Foreskin keratinocyte (primary cell): ENCODE measurements at places on chromosomes 12 and 14.
A peak's percentile ranks its signal among the peaks of the same experiment; 100 is the strongest.

DNA sequence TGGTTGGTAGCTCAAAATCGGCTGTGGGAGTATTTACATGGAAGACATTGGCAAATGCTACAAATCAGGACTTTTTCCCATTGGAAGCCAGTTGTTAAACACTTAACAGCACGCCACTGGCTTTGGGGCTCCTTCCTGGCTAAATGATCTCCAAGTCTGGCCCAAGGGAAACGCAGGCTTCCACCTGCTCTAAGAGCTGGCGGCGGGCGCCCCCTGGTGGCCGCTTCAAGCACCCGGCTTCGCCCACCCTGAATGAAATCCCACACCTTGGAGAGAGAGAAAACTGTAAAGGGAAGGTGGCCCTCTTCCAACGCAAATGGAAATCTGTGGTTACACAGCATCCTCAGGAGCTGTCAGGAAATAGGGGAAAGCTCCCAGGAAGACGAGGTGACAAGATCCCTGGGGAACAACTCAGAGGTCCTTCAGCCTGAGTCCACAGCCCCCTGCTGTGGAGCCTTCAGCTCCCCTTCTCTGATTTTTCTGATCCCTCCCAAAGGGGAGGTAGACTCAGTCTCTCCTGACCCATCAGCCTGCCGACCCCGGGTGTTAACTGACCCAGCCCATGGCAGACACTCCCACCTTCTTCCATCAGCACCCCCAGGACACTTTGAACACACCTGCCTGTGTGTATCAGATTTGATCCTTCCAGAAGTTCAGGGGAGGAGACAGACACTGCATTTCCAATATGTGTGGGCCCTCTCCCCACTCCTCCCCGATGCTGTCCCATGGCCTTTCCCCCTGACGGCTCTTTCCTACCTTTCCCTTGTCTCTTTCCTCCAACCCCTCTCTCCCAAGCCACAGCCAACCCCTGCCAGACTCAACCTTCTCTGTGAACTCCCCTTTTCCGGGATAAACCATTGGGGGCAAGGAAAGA is 15.4 kb downstream of the SELPLG start:
- no peak for DNase-seq

DNA sequence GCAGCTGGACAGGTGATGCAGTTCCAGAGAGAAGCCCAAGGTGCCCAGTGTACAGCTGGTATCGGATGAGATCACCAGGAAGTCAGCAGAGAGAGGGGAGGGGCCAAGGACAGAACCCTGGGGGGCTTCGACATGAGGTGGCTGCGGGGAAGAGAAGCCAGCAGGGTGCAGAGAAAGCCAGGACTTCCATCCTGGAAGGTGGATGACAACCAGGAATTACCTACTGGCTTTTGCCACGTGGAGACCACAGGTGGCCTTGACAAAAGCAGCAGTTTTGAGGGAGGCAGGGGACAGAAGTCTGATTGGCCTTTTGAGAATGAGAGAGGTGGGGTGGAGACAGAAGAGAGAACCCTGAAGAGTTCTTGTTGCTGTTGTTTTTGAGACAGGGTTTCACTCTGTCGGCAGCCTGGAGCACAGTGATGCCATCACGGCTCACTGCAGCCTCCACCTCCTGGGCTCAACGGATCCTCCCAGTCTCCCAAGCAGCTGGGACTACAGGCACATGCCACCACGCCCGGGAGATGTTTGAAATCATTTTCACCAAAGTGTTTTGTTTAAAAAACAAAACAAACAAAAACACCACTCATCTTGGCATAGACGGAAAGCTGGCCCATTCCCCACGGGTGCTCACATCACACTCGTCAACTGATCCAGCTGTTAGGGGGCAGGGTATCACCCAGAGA is 35.2 kb downstream of the CDC42BPB start:
- peak; percentile 34 for DNase-seq

GRCh38 chr12:4145990-4146859 is 127.3 kb upstream of the CCND2 start:
- no peak for DNase-seq

- no peak for DNase-seq
Observed at GRCh38 chr12:29208060-29208459, 59.0 kb downstream of the FAR2 start.
